GM23248 (cell line): ENCODE measurements at places on chromosomes 4 and X.

DNA sequence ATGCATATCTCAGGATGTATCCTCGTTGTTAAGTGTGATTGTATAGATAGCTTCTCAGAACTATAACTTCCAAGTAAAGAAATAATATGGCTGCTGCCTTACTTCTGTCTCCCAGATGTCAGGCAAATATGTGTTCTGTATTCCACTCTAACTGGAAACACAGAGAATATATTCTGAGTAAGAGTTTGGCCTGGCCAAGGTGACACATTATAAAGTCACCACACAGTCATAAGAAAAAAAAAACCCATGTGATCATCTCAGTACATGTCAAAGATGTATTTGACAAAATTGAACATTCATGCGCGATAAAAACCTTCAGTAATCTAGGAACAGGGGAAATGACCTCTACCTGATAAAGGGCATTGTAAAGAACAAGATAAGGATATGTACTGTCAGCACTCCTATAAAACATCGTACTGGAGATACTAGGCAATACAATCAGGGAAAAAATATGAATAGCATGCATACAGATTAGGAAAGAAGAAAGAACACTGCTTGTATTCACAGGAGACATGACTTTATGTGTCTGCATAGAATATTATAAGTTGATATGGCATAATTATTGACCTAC, 207.1 kb downstream of the ZNF330 start:
- DNase-seq, result peak; percentile 72

DNA sequence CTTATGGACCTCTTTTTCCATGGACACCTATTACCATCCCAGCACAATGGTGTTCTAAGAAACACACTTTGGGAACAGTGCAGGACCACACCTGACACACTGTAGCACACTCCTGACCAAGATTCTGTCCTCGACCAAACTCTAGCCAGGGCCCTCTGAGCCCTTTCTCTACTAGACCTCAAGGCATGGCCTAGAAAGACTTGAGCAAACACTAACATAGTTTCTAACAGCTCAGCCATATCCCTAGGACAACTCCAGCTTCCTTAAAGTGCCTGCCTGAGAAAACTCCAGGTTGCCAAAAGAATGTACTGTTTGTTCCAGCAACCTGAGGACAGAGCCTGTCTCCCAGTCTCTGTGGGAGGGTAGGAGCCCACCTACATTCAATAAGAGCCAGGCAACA, 48.3 kb downstream of the QDPR start:
- no peak for DNase-seq

GRCh38 chrX:72652082-72652481, 62.0 kb downstream of the PHKA1 start:
- DNase-seq, result no peak

- no peak for DNase-seq
These were observed 52.7 kb downstream of the AMER1 start for GRCh38 chrX:64152857-64153256.

DNA sequence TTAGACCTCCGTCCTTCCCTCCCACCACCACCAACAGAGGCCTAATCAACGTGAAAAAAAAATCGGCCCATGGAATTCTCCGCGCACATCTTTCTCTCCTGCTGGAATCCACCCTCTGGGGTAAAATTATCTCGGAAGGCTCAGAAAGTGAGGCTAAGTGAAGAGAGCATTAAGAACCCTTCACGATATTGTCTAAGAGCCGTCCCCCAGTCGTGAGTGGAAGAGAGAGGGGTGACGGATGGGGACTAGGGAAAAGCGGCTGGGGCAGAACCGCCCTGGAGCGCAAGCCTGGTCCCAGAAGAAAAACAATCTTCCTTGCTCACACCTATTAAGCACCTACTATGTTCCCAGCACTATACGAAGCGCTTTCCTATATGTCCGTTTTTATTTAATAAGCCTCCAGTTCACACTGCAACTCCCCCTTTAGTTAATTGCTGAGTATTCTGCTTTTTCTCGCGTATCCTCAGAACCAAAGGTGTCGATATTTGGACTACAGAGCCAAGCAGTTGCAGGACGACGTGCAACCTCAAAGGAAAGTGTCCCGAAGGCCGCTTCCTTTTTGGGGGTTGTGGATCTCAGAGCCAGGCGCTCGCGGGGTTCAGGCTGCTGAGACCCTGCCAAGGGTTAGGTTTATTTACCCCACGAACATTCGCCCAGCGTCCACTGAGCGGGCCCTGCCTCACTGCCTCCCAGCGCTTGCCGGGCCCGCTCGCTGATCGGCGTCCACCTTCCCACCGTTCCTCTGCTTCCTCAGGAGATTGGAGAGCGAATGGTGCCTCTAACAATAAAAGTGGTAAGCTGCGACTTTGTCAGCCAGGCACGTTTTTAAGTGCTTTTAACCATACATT, 889 bp downstream of the MGARP start:
- DNase-seq, result no peak

GRCh38 chrX:68199062-68199848, 234.0 kb downstream of the OPHN1 start:
- DNase-seq, result no peak

GRCh38 chr4:95510145-95510544, 38.6 kb downstream of the UNC5C start:
- peak; percentile 39 for DNase-seq

- DNase-seq, result no peak
These were observed 34.7 kb downstream of the ABLIM2 start for GRCh38 chr4:8123870-8124269.

GRCh38 chr4:43607827-43608461, 715.4 kb downstream of the GRXCR1 start:
- DNase-seq, result no peak

DNA sequence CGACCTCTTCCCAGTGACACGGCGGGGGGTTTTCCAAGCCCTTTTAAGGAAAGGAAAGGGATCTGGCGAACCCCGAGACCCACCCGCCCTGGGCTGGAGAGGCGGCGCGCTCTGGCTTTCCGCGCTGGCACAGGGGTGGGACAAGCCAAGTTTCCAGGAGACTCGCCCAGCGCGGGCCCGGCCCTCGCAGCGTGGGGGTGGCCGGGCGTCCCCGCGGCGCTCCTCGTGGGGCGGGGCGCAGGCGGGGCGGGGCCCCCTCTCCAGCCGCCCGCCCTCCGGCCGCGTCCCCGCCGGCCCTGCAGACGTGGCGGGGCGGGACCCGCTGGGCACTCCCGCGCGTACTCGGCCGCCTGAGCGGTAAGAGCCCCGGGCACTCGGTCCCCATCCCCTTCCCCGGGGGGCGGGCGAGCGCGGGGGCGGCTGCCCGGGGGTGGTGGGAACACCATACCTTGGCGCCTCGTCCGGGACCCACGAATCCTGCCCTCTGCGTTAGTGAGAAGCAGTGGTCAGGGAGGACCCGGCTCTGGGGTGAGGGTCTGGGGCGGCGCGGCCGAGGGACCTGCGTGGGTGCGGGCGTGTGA, at the start of gene FAM114A1:
TSS of gene FAM114A1 (plus strand) at position 329 of the 581 bp plus-strand sequence. CDS start 10,273 bp downstream, outside the sequence.
- DNase-seq, result peak; percentile 95

DNA sequence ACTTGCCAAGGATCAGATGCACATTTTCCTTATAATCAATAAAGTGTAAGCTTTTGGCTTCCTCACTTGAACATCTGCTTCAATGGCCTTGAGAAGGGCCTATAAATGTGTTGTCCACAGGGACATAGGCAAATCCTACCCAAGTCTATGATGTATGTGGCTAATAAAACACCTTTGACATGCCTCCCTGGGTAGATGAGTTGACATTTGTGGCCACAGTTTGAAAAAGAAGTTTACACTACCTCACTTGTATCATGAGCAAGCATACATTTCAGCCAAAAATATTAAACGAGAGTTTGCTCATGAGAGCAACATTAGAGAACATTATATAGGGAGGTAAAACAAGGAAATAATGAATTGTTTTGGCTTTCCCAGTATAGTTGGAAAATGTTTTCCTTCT, 1067.7 kb downstream of the C4orf33 start:
- DNase-seq, result no peak

GRCh38 chr4:11397819-11398610, 30.7 kb downstream of the HS3ST1 start:
- DNase-seq, result no peak

GRCh38 chr4:129966175-129966574, 870.2 kb downstream of the C4orf33 start:
- no peak for DNase-seq

- peak; percentile 13 for DNase-seq
These were observed 11.9 kb upstream of the TRIML1 start for GRCh38 chr4:188127214-188127874.

- DNase-seq, result peak; percentile 74
These were observed 188.8 kb upstream of the VEGFC start for GRCh38 chr4:176981551-176981950.

DNA sequence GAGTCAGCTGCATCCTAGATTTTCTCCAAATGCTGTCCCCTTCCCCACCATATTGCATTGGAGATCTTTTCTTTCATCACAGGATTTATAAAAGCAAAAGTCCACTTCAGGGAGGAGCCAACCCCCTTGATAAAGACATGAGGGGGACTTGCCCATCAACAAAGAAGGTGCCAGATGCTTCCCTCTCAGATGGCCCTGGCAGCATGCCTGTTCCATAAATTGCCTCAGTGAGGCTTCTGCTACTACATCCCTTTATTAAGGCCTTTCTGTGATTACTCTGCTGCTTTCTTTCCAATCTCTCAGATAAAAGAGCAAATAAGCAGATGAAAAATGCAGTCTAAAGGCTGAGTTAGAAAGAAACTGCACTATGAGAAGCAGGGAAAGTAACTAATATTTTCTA, 511.6 kb downstream of the PACRGL start:
- no peak for DNase-seq

DNA sequence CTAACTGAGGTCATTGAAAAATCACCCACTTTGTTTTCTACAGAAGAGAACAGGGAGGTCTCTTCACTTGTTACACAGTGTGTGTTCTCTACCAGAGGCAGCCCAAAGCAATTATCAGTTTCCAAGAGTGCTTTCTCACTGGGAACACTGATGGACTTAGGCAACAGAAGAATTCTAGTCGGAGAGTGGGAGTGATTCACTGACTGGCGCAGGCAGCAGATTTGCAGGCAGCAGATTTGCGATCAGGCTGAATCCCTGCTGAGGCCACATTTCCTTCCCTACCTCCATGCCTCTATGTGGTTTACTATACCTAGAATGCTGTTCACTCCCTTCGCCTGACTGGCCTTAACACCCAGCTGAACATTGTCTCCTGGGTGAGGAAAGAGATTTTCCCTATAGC, 6.6 kb downstream of the OCIAD2 start:
- no peak for DNase-seq

DNA sequence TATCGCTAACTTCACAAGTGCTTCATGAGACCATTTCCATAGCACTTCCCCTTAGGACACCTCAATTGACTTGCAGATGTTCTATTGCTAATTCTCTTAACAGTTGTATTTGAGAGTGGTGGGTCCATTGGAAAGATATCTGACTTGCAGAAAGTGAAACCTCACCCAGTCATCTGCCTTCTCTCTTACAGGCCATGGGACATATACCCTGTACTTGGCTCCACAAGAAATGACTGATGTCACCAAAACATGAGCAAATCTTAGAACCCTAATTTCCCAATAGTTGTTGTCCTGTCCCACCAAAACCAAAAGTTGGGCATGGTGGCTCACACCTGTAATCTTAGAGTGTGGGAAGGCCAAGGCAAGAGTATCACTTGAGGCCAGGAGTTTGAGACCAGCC, 101.9 kb upstream of the MAML3 start:
- DNase-seq, result no peak

- peak; percentile 29 for DNase-seq
These were observed 235.3 kb upstream of the SFRP2 start for GRCh38 chr4:154024097-154024694.

- no peak for DNase-seq
These were observed 125.1 kb upstream of the FUNDC1 start for GRCh38 chrX:44667771-44668170.

DNA sequence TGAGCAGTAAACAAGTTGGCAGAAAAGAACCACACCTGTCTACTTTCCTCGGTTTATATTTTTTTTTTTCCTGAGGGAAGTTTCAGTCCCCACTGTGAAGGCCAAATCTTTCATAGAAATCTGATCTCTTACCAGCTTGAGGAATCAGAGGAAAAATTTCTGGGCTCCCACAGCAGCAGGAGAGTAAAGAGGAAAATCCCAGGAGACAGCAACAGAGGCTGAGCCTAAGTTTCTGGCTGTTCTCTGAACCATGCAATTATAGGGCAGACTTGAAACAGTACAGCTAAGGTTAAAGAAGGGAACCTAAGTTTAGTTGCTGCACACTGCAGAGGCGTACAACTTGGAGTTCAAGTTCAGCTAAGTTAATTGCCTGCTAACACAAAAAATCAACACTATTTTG, 1090.9 kb upstream of the INTU start:
- no peak for DNase-seq

GRCh38 chrX:51420610-51421009, 75.8 kb downstream of the NUDT11 start:
- DNase-seq, result peak; percentile 54

GRCh38 chr4:139511320-139511719, 44.7 kb downstream of the SETD7 start:
- no peak for DNase-seq

- DNase-seq, result peak; percentile 65
These were observed 218.9 kb downstream of the FBXW7 start for GRCh38 chr4:152316969-152317368.

DNA sequence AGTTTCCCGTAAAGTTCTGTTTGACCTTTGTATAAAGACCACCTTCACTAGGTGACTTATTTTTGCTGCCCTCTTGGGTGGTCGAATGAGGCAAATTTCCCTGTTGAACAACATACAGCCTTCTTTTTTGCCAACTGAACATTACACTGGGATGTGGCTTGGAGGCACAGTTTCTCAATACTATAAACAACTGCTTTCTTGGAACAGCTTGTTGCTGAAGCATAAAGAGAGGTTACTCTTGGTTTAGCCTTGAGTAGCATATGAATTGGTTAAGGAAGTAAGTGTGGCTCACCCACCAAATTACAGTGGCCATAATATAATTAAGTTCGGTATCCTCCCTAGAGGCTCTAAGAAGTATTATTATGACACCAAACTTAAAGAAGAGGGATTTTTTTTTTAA, 40.0 kb downstream of the HHIP start:
- no peak for DNase-seq

GRCh38 chrX:14591976-14592375, 62.6 kb downstream of the GLRA2 start:
- DNase-seq, result peak; percentile 70

- DNase-seq, result no peak
These were observed 73.3 kb downstream of the MTMR1 start for GRCh38 chrX:150766351-150767044.

DNA sequence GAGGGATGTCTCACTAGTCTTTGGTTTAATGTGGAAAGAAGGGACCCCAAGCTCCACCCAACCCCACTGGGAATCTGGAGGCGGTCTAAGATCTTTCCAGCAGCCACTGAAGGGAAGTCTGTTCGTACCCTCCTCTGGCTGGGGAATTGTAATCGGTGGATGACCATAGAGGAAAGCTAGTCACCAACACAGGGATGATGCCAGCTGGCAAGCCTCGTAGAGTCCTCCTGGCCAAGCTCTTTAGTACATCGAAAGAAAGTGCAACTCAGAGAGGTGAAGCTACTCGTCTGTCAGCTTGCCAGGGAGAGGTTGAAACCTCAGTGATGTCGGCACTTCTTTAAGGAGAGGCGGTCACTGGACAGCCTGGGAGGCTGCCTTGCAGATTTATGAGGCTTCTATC, 58.7 kb downstream of the MAMLD1 start:
- peak; percentile 18 for DNase-seq

- DNase-seq, result no peak
These were observed 1071.0 kb downstream of the ADGRL3 start for GRCh38 chr4:62271107-62271506.

- DNase-seq, result no peak
These were observed 247.9 kb upstream of the HAND2 start for GRCh38 chr4:173777921-173778320.
